Glomerular endothelial cell (primary cell): ENCODE measurements at places on chromosomes 11 and 22.

GRCh38 chr11:17171343-17171742 is 36.4 kb downstream of the PIK3C2A start:
- no peak for DNase-seq

- no peak for DNase-seq
Observed at GRCh38 chr22:46242076-46242475, 8.0 kb downstream of the CDPF1 start.

DNA sequence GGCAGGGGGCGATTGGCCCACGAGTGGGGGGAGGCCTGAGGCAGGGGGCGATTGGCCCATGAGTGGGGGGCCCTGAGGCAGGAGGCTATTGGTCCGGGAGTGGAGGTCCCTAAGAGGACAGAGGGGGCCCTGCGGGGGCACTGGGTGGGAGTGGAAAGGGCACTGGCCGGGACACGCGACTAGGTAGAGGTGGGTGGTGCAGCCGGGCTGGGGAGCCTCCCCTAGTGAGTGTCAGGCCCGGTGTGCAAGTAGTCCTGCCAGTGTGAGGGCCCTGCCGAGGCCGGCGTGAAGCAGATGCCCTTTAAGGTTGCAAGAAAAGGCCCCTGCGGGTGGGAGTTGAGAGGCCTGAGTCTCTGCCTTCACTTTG is 909 bp upstream of the BRD1 start:
- DNase-seq = no peak

GRCh38 chr11:26580929-26581328 is 8.9 kb upstream of the MUC15 start:
- DNase-seq = no peak

DNA sequence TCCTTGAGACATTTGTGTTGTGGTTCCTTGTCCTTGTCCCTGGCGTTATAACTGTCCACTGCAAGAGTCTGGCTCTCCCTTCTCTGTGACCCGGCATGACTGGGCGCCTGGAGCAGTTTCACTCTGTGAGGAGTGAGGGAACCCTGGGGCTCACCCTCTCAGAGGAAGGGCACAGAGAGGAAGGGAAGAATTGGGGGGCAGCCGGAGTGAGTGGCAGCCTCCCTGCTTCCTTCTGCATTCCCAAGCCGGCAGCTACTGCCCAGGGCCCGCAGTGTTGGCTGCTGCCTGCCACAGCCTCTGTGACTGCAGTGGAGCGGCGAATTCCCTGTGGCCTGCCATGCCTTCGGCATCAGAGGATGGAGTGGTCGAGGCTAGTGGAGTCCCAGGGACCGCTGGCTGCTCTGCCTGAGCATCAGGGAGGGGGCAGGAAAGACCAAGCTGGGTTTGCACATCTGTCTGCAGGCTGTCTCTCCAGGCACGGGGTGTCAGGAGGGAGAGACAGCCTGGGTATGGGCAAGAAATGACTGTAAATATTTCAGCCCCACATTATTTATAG is 23.0 kb downstream of the MYBPC3 start:
- no peak for DNase-seq

GRCh38 chr11:124068601-124069110 is 27.5 kb upstream of the OR10G7 start:
- no peak for DNase-seq

DNA sequence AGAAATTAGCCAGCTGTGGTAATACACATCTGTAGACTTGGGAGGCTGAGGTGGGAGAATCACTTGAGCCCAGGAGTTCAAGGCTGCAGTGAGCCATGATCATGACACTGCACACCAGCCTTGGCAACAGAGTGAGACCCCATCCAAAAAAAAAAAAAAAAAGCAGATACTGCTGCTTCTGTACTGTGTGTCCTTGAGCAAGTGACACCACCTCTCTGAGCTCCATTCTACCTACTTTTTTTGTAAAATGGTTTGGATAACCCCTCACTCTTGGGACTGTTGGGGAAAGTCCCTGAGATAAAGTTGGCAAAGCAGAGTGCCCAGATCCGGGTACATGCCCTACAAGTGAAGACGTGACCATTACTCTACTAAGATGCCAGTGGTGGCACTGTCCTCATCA is 2.7 kb downstream of the SEC14L3 start:
- DNase-seq = no peak

GRCh38 chr11:33734441-33735270 is 1.6 kb downstream of the CD59 start:
- no peak for DNase-seq

GRCh38 chr22:25197340-25197739 is 2.3 kb upstream of the CRYBB3 start:
- DNase-seq = no peak

DNA sequence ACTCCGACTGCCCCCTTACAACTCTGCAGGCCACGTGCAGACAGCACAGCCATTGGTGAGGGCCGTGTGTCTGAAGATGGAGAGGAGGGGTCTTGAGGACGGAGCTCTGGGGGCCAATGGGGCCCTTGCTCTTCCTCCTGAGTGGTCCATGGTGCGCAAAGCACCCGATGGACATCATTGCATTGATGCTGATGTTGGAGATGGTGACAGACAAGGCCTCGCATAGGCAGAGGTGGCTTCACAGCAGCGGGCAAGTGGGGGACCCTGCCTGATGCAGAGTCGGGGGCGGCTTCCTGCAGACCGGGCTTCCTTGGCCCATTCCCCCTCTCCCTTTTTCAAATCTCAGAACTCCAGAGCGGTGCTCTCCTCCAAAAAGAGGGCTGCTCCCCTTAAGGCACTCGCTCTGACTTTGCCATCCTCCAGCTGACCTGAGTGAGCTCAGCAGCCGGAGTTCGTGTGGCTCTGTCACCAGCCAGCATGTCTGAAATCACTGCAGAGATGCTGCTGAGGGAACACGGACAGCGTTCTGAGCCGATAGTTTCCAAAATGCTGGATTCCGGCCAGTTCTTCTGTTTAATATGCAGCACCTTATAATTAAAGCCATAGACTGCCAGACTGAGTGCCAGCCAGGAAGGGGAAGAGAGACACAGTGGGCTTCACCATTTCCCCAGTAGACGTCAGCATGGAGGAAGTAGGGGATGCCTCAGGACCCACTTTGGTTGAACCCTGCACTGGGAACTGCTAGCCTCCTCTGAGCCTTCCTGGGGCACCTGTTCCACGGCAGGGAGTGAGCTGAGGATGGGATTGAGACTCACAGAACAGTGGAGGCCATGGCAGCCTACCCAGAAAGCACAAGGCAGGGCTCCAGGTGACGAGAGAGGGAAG is 278.2 kb downstream of the BRD1 start:
- DNase-seq = no peak

DNA sequence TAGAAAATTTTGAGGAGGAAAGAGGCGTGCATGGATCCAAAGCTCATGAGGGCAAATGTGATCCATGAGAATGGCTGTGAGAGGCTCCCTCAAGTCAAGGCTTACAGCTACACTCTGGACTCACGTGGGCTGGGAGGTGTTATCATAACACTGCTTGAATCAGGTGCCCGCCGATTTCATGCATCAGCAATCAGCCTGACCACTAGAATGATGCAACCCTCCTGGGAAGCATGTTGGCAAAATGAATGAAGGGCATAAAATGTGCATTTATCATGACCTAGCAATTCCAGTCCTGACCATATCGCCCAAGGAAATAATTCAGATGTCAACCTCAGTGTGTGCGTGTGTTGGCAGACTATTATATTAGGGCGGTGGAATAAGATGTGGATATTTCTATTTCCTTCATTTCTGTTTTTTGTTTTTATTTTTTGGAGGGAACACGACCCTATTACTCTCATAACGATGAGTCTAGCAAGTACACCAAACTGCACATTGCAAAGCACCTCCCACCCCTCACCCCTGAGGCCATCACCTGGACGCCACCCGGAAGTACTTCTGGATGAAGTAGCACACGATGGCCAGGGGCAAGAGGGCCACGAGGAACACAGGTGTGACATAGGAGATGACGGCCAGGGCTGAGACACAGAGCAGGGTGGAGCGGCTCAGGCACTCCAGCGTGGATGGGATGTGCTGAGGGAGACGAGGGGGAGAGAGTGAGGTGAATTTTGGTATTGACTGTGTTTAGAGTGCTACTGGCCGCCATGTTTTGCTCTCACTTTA is 15.7 kb upstream of the KCNJ11 start:
- no peak for DNase-seq

DNA sequence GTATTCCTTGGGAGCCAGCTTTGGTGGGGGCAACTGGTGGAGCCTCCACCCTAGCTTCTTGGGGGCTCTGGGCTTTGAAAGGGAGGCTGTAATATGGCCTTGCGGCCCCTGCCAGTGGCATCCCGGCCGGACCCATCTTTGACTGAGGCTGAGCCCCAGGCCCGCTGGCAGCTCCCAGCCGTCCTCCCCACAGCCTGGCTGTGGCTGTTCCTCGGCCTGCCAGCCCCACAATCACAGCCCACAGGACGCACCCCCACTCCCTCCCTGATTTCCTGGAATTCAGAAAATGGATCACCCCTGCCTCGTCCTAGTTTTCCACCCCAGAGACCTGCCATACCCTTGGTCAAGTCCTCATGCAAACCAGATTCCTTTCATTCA is 23.2 kb downstream of the SERPINH1 start:
- no peak for DNase-seq

DNA sequence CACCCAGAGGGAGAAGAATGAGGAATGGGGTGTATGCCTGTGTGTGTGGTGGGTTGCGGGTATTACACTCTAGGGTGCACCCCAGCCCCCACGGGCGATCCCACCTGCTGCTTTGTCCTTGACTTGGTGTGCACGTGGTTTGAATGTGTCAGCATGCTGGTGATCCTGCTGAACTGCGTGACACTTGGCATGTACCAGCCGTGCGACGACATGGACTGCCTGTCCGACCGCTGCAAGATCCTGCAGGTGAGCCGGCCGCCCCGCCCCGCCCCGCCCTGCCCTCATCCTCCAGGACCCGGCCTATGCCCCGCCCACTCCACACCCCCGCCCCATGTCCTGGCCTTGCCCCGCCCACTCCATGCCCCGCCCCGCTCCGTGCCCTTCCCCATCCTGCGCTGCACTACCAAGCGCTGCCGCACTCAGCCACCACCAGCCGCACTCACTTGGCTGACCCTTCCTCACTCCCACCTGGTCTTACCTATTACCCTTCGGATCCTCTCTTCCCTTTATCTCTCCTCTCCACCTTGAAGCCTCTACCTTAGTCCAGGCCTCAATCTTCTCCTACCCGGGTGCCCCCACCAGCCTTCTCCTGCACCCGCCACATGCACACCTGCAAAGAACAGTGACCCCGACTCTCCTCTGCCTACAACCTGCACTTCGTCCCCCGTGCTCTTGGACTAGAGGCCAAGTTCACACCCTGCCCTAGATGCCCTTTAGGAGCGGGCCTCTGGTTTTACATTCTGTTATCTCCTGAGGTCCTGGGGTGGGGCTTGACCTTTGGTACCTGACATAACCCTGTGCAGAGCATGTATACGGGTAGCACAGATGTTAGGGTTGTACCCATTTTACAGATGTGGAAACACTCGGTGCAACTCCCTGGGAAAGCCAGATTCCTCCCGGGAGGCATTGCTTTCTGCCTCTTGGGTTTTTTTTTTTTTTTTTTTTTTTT is 27.7 kb downstream of the CACNA1I start:
- DNase-seq = no peak

- DNase-seq = no peak
Observed at GRCh38 chr11:35354644-35355043, 64.7 kb downstream of the SLC1A2 start.

DNA sequence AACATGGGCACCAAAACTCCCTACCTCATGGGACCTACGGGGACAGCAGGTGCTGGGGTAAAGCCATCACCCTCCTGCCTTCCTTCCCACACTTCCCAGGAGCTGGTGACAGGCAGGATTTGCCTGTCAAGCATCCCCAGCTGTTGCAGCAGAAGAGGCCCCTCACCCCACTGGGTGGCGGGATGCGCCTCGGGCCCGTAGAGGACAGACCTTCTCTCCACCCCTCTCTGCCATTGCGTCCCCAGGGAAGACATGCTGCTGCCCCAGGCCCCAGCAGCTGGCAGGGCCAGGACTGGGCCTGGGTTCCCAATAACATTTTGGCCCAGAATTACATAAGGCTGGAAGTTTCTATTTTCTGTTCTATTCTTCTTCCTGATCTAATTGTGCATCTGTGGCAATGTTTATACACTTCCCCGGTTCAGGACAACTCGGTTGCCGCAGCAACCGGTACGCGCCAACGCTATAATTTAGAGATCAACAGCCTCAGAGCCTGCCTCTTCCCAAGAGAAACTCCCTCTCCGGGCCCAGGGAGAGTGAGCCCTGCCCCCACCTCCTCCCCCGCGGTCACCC is 25.4 kb downstream of the KCNJ4 start:
- no peak for DNase-seq

DNA sequence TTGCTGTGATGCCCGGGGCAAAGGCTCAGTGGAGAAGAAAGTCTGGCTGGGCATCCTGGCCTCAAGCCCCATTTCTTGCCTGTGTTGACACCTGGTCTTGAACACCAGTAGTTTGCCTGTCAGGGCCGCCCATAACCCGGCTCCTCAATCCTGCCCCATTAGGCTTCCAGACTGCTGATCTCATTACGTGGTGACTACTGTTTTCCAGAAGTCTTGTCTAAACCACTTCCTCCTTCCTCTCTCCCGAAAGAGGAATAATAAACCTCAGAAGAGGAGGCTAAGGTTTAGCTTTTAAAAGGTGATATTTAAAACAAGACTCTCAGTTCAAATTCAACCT is 97.7 kb downstream of the CD44 start:
- no peak for DNase-seq

DNA sequence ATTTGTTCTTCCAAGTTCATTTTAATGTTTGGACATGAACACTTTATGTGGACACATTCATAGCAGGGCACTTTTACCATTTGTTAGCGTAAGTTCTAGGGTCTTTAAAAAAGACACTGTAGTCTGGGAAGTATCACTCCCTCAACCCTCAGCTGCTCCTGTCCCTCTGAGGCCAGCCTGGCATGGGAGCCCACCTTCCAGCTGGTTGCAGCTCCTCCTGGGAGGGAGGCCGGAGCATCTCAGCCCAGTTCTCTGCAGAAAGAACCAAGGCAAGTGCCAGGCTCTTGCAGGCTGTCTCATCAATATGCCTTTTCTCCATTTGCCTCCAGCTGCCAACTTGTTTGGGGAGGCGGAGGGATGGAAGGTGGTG is 150.6 kb downstream of the OPCML start:
- DNase-seq = no peak

GRCh38 chr22:49236541-49237075 is 591.1 kb downstream of the BRD1 start:
- DNase-seq = no peak

DNA sequence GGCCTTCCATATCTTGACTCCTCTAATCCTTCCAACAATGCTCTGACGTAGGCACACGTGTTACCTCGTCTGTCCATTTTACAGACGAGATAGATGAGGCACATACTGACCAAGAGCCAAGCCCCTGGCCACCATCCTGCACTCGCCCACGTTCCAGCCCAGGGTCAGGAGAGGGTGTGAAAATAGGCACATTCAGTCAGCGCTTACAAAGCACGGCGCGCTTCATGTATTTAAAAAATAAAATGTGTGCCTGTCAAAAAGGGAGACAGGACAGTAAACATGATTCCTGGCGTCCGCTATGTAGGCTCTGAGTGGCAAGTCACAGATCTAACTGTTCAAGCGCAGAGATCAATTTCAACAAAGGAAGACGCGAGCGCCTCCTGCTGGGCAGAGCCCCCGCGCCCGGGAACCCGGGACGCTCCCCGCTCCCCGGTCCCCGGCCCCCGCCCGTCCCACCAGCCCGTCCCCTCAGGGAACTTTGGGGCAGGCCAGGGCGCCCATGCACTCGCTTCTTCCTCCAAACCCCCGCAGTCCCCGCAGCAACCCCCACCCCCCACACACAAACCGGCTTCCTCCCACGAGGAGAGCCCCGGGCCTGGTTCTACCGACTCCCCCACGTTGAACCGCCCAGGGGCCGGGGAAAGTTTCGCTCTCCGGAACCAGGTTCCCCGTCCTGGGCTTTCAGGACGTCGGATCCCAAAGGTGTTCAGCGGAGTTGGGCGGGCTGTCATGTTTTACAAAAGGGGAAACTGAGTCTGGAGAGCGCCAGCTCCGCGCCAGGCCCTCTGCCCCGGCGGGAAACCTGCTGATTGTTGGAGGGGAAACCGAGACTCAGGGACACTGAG is 10.4 kb upstream of the C1QTNF6 start:
- no peak for DNase-seq
